ENCODE measurements at places on chromosomes 5 and 9.

- DNase-seq = peak; percentile 21
Observed at GRCh38 chr5:180785121-180785781, 17.4 kb downstream of the MGAT1 start.

DNA sequence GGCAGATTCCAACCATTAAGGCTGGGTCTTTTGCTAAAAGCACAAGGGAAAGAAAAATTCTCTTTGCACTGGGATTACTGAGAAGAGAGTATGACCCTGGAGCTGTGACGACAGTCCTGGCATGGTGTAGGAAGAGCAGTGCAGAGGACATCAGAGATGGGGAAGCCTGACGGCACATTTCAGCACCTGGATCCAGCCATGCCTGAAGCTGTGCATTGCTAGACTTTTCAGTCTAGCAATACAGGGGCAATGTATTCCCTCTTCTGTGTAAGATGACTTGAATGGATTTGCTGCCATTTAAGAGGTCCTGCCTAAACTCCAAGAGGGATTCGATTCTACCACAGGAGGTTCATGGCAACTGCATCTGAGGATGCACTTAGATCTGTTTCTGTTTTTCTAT is 12.3 kb upstream of the MRNIP start:
- DNase-seq = no peak

DNA sequence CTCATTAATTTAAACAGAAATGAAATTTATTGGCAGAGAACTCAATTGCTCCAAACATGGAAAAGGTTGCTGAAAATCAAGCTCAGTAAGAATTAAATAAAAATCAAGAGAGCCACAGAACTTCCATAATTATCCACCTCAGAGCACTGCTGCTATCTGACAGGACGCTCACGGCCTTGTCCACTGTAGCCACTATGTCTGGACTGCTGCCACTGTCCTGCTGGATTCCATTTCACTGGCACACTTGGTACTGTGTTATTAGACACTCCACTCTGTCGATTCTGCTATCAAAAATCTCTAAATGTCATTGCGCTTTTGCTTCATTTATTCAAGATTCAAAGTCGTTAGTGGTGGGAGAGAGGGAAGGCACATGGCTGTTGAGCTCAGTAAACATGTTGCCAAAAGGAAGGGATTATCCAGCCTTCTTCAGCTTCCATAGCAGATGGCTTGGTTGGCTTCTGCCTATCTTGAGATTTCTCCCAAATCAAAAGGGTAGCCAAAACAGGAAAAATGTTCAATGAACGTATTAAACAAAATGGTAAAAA is 815.0 kb downstream of the CDH18 start:
- DNase-seq = no peak

- DNase-seq = no peak
Observed at GRCh38 chr5:55624841-55625588, 87.1 kb downstream of the SLC38A9 start.

- no peak for DNase-seq
Observed at GRCh38 chr9:100848726-100849125, 179.8 kb upstream of the PLPPR1 start.

GRCh38 chr5:10427978-10428377 is 13.7 kb upstream of the ROPN1L start:
- DNase-seq = no peak

- DNase-seq = no peak
Observed at GRCh38 chr5:44387406-44387805, 1.8 kb downstream of the FGF10 start.

- DNase-seq = peak; percentile 23
Observed at GRCh38 chr5:94893412-94894135, 275.1 kb downstream of the SLF1 start.

GRCh38 chr5:5342784-5343183 is 79.7 kb upstream of the ICE1 start:
- DNase-seq = peak; percentile 29

GRCh38 chr9:127769929-127770582 is 8.4 kb downstream of the SH2D3C start:
- DNase-seq = no peak

DNA sequence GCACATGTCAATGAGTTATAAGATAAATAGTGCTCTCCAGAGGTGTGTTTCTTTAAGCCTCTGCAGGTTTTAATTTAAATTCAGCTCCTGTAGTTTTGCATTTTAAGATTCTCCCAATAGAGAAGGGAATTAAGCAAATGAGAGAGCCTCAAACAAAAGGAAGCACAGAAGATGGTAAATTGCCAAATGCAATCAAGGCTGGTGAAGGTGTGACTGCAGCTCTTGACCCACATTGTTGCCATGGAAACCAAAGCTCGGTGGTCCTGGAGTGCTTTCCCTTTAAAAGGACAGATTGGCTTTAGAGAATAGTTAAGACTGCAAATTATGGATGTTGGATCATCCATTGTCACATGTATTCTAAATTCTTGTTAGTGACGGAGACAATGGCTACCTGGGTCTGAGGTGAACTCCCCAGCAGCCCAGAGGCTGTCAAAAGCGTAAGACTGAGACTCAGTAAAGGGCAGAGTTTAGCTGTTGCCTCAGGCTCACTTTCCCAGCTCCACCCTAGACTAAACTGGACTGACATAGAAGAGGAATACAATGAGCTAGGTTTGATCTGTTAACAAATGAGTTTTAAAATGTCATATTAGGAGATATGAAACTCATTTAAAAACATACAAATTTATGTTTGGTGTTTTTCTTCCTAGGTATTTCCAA is 12.3 kb downstream of the GAPT start:
- DNase-seq = no peak

DNA sequence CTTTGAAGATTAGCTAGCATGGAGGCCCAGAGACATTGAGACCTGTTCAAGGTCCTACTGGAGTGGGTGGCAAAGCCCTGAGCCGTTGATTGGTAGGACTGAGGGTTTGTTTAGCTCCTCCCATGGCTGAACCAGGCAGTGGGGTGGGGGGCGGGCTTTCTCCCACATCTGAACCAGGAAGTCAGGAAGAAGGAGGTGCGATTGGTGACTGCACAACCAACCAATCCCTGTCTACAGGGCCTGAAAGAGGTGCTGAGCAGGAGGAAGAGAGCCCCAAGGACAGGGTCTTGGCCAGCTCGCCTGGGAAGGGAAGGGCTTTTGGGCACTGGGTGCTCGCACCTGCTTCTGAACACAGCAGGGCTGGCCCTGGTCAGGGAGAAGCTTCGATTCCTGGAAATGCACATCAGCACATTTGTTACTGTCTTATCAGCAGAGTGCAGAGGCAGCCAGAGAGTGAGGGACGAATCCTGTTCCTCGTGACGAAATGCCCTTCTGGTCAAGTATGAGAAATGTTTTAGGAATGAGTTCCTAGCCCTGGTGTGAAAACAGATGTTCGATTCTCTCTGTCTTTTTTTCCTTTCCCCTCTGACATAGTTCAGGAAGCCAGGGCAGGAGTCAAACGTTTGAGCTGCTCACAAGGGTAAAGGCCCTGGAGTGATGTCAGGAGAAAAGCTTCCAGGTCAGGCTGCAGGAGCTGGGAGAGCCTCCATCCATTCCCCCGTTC is 294.8 kb upstream of the KLF4 start:
- DNase-seq = peak; percentile 90

DNA sequence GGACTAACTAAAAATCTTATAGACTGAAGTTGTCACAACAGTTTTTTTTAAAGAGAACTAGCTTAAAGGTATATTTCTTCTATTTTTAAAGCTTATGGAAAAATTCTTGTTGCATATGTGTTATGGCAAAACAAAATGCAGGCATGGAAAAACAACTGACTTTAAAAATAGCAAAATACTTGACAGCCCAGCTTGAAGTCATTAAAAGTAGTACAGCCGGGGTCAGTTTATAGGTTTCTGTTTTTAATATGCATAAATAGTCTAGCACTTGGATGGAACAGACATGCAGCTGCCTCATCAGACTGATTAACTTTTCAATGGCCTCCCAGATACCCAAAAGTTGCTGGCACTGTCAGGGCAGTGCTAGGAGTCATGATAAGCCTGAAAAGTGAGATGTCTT is 22.3 kb upstream of the ARL15 start:
- no peak for DNase-seq

DNA sequence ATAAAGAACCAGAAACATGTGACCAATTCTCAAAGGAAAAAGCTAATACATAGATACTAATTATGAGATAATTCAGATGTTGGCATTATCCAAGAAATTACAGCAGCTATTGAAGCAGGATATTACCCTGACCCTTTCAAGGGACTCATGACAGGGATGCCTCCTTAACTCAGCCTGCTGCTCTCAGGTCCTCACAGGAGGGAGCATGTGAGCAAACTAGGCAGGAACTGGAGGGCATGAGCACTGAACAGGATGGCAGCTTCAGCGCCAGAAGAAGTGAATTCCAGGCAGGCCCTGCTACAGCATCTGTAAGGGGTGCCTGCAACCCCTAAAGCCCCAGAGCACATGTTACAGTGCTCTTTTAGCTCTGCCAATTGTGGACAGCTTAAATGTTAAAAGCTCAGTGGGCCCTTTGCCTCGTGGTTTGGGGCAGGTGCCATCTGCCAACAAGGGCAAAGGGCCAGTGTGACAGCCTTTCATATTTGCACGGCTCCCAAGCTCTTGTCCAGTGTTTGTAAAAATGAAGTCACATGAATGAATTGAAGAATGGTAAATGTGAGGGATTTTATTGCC is 464.7 kb upstream of the COX7C start:
- no peak for DNase-seq

- no peak for DNase-seq
Observed at GRCh38 chr9:16057541-16057940, 504.7 kb downstream of the CCDC171 start.

DNA sequence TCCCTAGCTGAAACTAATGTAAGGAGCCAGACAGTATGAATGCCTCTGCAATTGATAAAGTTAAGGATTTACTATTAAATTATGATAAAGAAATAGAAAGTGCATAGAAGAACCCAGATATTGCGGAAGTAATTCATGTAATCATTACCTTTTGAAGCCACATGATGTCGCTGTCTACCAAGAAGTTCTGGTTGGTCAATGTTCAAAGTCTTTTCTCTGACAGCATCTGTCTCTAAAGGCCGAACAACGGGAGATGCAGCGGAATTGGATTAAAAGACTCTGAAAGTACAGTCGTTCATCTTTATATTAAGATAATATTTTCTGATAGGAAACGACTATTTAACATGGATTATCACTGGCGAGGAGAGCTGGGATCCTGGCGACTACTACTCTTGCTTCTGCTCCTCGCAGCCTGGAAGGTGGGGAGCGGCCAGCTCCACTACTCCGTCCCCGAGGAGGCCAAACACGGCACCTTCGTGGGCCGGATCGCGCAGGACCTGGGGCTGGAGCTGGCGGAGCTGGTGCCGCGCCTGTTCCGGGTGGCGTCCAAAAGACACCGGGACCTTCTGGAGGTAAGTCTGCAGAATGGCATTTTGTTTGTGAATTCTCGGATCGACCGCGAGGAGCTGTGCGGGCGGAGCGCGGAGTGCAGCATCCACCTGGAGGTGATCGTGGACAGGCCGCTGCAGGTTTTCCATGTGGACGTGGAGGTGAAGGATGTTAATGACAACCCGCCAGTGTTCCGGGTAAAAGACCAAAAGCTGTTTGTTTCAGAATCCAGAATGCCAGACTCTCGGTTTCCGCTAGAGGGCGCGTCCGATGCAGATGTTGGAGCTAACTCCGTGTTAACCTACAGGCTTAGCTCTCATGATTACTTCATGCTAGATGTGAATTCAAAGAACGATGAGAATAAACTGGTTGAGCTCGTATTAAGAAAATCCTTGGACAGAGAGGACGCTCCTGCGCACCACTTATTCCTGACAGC is at the start of gene PCDHA8:
PCDHA8 (plus strand) TSS at position 210 of the 985 bp plus-strand sequence; CDS start at position 345, 135 bp downstream.
- no peak for DNase-seq

DNA sequence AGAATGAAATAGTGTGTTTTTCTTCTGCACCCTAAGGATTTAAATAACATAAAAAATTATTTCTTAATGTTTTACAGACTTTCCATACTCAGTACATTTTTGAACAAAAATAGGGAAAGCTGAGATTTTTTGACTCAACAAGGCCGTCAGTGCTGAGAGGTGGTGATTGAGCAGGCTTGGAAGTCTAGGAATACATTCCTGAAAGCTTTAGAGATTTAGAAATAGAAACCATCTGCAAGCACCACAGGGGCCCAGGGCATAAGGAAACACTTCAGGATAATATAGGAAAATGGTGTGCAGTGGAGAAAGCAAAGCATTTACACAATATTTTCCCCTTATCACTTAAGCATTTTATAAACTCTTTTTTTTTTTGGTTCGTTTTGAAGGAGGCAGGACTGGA is 5.2 kb downstream of the BASP1 start:
- DNase-seq = no peak

- peak; percentile 84 for DNase-seq
Observed at GRCh38 chr9:22097707-22098106, 88.6 kb upstream of the CDKN2B start.

GRCh38 chr5:148205044-148205806 is 2.4 kb downstream of the SPINK6 start:
- peak; percentile 62 for DNase-seq

- no peak for DNase-seq
Observed at GRCh38 chr5:92580814-92581213, 1000.2 kb downstream of the NR2F1-AS1 start.

DNA sequence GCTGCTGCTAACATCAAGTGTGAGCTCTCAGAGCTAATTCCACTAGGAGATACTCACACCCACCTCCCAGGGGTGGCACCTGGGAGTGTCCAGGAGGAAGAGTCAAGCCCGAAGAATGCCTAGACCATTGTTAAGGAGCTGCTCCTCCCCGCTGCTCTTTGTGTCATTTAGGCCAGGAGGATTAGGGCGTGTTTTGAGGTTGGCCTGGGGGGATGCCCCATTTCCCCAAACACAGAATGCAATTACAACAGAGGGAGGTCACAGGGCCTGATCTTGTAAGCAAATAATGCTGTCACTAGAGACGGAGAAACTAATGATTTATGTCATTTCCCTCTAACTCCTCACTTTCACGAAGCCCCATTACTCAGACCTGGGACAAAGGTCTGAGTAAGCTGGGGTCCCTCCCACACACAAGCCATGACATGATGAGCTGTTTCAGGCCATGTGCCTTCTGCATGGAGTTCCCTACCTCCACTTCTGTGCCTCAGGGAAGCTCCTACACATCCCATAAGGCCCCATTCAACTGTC is 312.5 kb downstream of the ACTL7B start:
- peak; percentile 56 for DNase-seq
